ENCODE measurements at places on chromosomes 3 and 15.

- DNase-seq, result peak; percentile 54
These were observed 26.3 kb upstream of the MTHFS start for GRCh38 chr15:79923079-79923514.

DNA sequence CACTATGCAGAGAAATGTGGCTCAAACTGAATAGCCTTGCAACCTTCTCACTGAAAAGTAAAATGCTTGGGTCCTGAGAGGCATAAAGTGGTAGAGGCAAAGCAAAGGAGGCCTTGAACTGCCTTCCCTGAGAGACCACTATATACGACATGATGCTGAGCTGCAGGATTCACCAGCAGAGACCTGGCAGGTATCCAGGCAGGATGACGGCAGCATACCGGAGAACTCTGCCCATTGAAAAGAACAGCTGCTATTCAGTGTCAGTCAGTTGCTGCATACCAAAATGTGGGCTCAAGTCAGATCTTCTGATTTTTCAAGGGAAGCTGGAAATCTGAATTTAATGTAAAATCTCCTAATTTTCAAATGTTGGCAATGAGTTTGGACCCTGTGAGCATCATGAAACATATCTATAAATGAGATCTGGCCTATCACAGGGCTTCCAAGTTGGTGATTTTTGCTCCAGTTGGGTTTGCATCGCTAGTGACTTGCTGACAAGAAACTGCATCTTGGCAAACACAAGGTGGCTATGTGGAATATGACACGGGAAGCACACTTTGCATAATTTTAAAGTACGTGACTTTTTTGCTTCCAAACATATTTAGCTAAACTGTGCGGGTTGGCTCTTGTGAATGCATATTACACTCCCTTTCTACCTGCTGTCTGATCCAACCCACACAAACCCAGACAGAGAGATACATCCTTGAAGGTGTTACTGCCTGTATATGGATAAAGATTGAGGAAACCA lies 529.0 kb downstream of the AGBL1 start:
- DNase-seq, result no peak

- no peak for DNase-seq
These were observed at the start of gene LIPH for GRCh38 chr3:185552358-185552877. Gene LIPH, minus strand, starts transcription at chr3:185552588. Its CDS starts 117 bp downstream, at chr3:185552471.

DNA sequence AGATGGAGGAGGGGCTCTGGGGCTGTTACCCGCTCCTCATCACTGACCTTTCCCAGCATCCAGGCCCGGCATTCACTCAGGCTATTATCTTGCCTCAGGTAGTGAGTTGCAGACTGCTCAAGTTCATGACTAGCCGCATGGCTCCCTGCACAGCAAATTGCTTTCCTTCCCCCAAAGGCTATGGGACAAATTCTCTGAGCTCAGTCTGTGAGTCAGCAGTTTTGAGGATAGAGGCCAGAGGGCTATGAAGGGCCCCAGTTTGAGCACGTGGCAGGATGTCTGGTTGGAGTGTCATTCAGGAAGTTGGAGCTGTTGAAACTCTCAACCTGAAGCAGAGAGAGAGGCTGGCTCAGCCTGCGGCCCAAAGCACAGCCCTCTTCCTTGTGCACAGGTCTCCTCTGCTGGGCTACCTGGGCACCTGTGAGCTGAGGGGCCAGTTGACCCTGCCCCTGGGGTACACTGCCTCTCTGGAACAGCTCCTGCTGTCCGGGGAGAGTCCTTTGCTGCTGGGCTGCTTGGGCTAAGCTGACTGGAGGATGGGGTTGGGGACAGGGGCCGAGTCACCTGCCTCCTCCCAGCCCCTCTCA lies 7.9 kb downstream of the FAH start:
- no peak for DNase-seq

DNA sequence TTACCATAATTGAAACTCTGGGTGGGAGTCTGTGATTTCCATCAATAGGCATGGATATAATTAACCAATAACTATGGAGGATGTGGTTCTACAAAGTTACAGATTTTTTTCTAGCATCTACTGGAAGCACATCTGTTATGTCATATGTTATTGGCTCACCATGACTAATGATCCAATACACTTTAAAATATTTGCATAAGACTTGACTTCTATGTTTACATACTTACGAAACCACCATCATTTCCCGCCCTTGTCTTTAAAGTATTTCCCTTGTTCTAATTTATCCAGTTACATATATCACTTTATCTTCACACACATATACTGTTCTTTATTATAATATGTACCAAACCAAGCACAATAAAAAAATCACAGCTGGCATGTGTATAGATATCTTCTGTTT lies 380.3 kb upstream of the CBLB start:
- no peak for DNase-seq

GRCh38 chr3:139642996-139643395 lies 34.8 kb downstream of the NMNAT3 start:
- DNase-seq, result no peak

GRCh38 chr3:191493336-191493735 lies 32.4 kb downstream of the PYDC2 start:
- DNase-seq, result no peak

DNA sequence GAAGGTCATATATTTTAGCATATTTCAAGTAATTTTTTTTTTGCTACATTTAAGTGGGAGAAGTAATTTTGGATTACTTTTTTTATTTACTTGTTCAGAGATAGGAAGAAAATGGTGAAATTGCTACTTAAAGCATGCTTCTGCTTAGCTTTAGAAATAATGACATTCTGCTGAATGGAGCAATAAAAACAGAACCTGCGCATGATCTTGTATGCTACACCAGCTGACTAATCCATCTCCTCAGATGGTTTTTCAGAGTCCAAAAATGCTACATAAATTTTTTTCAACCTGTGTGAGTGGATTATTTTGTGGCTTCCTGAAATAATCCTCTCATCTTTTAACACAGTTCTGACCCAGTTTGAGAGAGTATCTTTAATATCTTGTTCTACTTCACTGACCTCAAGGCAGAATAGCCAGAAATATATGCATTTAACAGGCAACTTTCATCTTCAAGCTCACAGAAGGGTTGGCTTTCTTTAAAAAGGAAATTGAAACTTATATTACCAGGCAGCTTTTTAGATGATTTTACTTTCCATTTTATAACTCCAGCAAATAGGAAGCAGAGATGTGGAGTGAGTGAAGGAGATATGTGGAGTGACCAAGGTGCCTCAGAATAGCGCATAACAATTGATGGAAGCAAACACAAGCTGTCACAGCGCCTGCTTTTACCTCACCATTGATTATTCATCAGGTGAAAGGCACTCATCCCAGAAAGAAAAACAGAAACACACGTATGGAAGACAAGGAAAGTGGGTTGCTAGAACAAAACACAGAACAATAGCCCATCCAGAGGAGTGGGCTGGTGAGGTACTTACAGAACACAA lies 136.6 kb downstream of the TGFBR2 start:
- DNase-seq, result no peak

DNA sequence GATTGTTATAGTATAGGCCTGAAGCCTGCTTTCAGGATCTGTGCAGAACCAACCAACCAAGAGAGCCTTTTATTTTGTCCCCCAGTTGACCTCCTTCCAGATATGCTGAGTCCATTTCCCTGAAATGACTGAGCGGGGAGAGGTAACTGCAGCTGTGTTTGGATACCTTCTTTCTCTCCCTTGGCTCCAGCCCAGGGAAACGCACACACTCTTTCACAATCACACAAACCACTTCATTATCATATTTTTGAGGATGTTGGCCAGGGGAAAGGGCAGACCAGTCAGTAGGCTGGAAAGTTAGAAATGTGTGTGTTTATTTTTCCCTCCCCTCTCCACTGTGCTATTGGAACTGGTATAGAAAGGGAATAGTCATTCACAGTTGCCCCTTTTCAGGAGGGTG lies 417.7 kb upstream of the TBL1XR1 start:
- DNase-seq, result no peak

- no peak for DNase-seq
These were observed 272.2 kb upstream of the NR2F2 start for GRCh38 chr15:96058103-96058851.

DNA sequence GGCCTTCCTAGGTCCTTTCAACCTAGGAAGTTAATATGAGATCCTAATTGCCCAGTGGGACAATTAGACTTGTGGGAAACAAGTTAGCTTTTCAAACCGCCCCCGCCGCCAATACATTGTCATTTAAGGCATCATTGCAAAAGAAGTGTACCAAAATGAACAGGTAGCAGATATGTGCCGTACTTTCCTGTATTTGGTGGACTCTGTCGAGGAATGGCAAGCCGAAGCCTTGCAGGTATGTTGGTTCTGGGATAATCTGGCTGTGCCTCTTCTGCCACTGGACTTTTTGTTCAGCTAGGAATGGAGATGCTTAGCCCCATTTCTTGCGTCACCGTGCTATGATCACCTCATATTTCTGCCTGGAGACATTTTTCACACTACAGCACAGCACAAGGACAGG lies 157.5 kb downstream of the CACNA1D start:
- no peak for DNase-seq

GRCh38 chr15:40770147-40770721 lies 454 bp downstream of the C15orf62 start:
- no peak for DNase-seq

DNA sequence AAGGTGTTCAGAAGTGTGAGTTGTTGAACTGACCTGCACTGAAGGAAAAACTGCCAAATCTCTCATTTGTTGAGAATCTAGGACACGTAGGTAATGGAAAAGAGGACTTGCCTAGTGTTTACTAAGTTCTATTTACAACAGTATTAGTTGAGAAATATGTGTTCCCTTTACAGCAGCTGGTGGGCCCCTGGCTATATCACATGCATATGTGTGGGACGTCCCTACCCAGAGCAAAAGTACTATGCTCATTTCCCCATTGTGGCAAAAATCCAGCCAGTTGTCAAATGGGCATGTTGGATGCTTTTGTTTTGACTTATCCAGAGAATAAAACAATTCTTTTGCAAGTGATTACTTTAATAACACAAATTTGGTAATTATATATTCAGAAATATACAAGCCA lies 113.3 kb upstream of the PTX3 start:
- DNase-seq, result no peak

DNA sequence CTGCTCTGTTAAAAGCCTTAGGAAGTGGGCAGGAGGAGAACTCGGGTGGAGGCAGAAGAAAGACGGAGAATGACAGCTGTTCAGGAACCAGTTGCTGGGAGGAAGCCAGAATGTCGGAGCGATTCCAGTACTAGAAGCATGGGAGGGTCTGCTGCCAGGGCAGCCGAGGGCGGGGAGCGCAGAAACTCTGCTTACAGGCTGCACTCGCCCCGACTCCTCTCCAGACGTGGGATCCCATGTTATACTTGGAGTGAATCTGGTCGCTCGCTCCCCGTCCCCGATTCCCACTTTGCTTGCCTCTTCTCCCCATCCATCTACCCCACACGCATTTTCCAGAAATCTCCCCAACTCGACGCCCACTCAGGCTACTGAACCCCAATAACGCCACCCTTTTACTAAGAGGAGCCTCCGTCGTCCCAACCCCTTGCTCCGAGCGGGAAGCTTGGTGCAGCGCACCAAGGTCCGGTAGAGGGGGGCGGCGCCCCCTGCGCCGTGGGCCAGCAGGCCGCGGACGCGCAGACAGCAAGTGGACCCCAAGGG lies 665 bp downstream of the GATM start:
- DNase-seq, result no peak

DNA sequence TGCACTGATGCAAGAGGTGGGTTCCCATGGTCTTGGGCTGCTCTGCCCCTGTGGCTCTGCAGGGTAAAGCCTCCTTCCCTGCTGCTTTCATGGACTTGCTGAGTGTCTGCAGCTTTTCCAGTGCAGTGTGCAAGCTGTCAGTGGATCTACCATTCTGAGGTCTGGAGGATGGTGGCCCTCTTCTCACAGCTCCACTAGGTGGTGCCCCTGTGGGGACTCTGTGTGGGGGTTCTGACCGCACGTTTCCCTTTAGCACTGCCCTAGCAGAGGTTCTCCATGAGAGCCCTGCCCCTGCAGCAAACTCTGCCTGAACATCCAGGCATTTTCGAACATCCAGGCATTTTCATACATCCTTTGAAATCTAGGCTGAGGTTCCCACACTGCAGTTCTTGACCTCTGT lies 329.8 kb upstream of the NAALADL2 start:
- DNase-seq, result no peak

GRCh38 chr3:149528340-149528650 lies 53.8 kb downstream of the TM4SF4 start:
- no peak for DNase-seq

DNA sequence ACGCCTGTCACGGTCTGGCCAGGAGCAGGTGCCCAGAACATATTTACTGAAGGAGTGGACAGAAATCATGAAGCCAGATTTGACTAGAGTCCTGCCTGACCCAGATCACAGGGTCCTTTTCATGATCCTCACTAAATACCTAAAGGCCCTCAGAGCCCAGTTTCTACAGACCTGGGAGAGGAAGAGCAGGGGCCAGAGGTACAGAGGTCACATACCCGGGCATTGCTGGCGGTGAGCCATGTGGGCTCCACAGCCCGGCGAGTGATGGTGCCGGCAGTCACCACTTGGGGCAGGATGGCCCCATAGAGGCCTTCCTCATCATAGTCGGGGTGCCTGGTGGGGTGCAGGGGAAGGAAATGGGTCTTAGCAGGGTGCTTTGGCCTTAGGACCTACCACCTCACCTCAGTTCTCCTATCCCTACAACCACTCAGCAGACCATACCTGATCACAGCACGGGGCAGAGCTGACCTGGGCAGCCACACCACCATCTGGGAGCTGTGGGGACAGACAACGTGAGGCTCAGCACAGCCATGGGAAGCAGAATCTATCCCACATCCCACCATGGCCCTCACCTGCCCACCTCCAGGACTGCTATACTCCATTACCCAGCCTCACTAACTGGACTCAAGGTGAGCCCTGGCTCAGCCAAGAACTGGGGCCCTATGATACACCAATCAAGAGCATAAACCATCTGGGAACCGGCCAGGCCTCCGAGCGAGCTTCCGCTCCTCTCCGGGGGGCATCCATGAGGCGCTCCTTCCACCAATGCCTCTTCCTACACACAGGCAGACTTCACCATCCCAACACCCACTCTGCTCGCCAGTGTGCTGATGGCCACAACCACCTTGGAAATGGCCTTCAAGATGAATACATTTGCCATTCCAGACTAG lies 12.9 kb downstream of the POLG start:
- no peak for DNase-seq

DNA sequence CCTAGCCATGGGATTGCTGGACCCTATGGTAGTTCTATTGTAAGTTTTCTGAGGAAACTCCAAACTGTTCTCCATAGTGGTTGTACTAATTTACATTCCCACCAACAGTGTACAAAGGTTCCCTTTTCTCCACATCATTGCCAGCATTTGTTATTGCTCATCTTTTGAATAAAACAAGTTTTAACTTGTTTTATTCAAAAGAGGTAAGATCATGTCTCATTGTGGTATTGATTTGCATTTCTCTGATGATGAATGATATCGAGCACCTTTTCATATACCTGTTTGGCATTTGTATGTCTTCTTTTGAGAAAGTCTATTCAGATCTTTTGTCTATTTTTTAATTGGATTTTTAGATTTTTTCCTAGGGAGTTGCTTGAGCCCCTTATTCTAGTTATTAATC lies 819.1 kb downstream of the TUSC7 start:
- DNase-seq, result no peak

DNA sequence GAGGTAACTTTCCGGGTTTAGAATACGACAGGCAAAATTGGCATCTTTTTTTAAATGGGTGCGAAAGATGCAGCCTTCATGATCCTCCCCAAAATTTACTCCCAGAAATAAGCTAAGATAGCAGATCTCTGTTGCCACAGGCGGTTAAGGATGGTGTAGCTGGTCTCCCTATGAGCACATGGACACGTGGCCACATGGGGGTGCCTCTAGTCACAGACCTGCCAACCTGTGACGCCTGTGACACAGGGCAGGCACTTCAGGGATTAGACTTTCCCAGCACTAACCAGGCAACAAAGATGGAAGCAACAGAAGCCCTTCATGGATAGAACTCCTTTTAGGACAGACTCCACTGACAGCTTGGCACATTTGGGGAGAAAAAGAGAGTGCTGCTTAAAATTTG lies 320.3 kb downstream of the THSD4 start:
- DNase-seq, result no peak

- DNase-seq, result no peak
These were observed 975 bp downstream of the PCSK6 start for GRCh38 chr15:101488300-101489164.
